NAMALWA (cell line): ENCODE measurements at places on chromosomes 11 and 22.

DNA sequence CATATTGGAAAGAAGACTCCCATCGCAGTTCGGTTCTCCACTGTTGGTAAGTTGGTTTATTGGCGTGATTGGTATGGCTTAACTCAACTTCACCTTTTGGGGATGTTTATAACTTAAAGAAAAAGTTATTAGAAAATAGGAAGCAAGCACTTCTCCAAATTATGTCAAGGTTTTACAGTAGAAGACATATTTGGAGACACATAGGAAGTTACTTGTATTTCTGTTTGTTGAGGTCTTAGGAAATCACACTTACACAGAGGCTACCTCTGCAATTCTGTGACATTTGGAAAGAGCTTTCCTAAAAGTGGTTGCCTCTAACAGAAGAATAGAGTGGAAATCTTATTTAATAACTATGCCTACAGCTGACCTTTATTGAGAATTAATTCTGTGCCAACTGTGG lies 12.3 kb downstream of the CAT start:
- DNase-seq = no peak

GRCh38 chr11:69682681-69683326 lies 7.7 kb upstream of the LTO1 start:
- no peak for DNase-seq

DNA sequence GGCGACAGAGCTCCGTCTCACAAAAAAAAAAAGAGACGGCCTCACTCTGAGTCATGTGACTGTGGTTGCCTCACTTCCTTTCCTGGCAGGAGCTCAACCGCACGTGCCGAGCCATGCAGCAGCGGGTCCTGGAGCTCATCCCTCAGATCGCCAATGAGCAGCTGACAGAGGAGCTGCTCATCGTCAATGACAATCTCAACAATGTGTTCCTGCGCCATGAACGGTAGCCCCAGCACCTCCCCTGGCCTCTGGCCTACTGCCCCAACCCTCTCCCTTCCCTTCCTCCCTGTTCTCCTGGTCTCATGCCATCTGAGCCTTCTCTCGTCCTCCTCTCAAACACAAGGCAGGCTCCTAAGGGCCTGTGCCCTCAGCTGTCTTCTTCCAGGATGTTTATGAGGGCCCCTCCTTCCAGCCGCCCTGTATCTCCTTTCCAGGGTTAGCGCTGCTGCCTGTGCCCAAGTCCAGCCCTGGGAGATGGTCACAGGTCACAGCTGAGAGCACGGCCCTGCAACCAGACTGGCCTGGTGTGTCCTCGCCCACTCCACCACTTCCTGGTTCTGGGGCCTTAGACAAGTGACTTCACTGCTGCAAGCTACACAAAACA lies 30.7 kb downstream of the TOM1 start:
- DNase-seq = peak; percentile 63

DNA sequence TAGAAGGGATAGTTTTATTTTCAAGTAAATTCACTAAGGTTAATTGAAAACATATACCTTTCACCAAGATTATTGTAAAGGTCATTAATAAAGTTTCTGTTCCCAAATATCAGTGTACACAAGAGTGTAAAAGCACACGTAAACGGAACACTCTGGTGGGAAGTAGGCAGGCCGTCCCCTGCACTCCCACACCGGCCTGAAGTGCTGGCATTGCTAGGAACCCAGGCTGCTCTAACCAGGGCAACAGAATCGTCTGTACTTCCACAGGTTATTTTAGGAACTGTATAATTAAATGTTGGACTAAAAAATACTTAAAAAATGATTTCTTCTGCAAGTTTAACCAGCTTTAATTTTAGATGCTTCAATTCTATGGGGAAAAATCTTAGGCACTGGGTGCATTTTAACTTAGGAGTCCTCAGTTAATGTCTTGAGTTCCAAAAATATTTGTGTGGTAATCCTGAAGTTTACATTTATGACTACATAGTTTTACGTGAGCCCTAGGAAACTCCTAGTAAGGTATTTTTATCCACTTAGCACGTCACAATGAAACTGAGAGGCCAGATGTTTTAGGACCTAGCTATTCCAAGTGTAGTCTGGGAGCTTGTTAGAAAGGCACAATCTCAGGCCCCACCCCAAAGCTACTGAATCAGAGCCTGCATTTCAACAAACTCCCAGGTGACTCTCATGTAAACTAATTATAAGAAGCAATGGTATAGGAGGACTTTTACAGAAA lies 31.2 kb downstream of the KMT5B start:
- no peak for DNase-seq

GRCh38 chr11:15159085-15159484 lies 44.4 kb downstream of the INSC start:
- peak; percentile 51 for DNase-seq

- DNase-seq = no peak
Measured at GRCh38 chr11:11070976-11071375, 213.1 kb upstream of the ZBED5 start.

GRCh38 chr11:109371444-109372176 lies 50.4 kb upstream of the C11orf87 start:
- DNase-seq = no peak

DNA sequence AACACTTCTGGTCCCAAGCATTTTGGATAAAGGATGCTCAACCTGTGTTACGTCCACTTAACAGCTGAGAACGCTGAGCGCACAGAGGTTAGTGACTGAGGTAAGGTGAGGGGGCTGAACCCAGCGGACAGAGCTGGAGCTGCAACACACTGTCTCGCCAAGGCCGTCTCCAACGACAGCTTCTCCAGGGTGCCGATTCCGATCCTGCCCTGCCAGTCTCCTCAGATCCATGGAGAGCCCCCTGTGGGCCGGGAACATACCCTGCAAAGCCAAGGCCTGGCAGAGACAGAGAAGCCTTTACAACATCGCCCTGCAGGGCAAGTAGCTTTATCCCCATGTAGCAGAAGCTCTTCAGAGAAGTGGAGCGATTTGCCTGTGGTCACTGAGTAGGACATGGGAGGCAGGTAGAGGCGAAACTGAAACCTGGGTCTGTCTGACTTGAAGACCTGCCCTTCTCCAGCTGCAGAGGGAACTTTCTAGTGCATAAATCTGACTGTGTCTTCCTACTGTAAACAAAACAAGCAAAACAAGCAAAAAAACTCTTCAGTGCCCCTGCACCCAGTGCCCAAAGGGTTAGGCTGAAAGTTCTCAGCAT lies 72.8 kb downstream of the SCUBE1 start:
- DNase-seq = peak; percentile 24

GRCh38 chr11:123448823-123449222 lies 18.8 kb downstream of the GRAMD1B start:
- DNase-seq = no peak

DNA sequence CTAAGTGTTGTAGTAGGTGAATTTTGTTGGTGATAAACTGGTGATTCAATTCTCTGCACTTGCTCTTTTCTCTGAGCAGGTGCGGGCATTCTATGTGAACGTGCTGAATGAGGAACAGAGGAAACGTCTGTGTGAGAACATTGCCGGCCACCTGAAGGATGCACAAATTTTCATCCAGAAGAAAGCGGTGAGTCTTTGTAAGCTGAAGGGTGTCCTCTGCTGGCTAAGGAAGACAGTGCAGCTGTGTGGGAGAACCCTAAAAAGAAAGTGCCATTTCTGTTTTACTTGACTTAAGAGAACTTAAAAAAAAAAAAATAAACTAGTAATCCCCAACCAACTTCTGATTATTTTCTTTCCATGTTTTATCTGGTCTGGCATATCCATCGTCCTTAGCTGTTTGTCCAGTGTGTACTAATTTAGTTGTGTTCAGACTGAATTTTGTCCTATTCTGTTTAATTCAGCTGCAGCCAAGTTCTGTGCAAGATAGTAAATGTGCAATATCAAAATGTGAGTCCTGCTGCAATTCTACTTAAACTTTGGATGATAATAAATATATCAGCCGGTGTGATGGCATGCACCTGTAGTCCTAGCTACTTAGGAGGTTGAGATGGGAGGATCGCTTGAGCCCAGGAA lies 29.6 kb downstream of the CAT start:
- peak; percentile 73 for DNase-seq

DNA sequence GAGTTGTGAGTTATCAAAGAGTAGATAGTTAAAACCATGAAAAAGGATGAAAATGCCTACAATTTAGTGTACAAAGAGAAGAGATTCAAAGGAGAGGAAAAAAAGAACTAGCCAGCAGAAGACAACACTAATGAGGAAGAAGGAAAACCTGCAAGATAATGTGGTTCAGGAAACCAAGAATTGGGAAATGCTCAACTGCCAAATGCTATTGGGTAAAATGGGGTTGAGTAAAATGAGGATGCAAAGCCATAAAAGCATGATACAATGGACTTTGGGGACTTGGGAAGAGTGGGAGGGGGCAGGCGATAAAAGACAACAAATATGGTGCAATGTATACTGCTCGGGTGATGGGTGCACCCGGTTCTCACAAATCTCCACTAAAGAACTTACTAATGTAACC lies 7.6 kb upstream of the OR52K2 start:
- no peak for DNase-seq

- DNase-seq = no peak
Measured at GRCh38 chr11:115724666-115725065, 220.5 kb upstream of the CADM1 start.

GRCh38 chr11:6251990-6252473 lies 7.6 kb upstream of the CCKBR start:
- DNase-seq = no peak

DNA sequence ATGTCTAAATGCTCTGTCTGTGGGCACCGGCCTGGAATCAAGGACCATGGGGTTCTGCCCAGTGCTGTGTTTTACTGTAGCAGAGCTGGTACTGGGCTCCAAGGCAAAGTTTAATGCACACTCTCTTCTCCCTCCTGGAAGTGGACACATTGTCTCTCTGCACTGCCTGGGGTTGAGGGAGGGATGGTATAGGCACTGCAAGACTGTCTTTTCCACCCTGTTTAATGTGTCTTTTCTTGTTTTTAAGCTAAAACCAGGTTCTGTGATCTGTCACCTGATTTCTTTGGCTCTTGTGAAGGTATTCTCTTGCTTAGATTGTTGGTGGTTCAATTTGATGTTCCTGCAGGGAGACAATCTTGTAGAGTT lies 109.3 kb upstream of the SERPIND1 start:
- no peak for DNase-seq

GRCh38 chr11:69854713-69855112 lies 35.5 kb upstream of the FGF3 start:
- DNase-seq = no peak

DNA sequence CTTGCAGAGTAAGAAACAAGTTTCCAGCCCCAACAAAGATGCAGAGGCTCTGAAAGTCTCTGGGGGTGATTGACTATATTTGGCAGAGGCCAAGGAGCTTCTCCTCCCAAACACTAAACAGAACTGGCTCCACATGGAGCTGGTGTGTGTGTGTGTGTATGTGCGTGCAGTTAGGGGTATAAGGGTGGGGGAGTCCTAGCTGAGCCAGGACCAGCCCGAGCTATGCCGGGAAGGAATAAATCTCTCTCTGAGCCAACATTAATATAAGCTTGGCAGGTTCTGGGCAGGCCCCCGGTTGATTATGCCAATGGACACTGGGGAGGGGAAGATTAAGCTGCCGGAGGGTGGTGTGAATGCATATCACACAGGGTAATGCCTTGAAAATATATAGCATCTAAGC lies 324.2 kb downstream of the MIAT start:
- DNase-seq = no peak

GRCh38 chr11:116422956-116423600 lies 349.7 kb downstream of the BUD13 start:
- DNase-seq = no peak

- peak; percentile 34 for DNase-seq
Measured at GRCh38 chr11:25441421-25441820, 890.5 kb upstream of the ANO3 start.

- DNase-seq = peak; percentile 23
Measured at GRCh38 chr11:3796801-3797328, 489 bp downstream of the NUP98 start.

DNA sequence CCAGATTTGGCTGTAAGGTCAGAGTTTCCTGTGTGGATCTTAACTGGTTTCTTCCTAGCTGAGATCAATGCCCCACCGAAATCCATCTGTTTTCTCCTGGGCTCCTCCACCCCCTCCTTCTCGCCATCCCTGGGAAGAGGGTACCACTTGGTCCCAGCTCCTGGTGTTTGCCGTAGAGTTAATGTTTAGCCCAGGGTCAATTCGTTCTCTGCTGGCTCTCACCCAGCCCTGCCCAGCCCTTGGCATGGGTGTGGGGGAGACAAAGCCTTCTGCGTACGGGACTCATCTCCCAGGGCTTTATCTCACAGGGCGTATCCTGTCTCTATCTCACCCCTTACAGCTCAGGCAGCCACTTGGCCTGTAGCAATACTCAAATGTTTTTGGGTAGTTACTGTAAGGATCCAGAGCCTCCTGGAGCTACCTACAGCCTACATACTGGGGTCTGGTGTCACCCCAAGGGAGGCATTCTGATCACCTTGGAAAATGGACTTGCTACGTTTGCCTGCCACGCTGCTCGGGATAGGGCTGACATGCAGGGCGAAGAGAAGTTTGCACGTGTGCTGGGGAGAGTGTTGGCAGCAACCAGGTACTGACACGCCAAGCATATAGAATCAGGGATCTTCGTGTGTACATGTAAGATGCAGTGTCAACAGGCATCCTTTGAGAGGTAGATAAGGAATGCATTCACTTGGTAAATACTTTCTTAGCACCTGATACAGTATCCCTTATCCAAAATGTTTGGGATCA lies 66.1 kb downstream of the SCN3B start:
- DNase-seq = no peak

DNA sequence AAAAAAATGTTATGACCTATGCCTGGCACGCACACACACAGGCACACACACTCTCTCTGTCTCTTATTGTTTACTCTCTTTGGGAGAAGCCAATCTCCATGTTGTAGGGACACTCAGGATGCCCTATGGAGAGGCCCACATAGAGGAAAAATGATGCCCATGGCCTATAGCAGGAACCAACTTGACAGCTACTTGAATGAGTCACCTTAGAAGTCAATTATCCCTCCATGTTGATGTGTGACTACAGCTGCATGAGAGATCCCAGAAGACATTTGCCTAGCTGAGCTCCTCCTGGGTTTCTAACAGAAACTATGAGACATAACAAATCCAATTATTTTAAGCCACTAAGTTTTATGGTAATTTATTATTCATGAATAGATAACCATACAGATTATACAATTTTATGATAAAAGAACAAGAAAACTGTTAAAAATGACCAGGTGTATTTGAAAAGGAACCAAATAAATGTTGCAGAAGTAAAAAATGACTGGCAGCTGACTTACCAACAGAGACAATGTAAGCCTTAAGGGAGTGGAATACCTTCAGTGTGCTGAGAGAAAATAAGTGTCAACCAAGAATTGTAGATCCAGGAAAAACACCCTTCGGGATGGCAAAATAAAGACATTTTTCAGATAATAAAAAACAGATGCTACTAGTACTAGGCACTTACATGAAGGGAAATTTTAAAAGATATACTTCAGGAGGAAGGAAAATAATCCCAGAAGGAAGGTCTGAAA lies 403.7 kb upstream of the SYN3 start:
- DNase-seq = no peak

DNA sequence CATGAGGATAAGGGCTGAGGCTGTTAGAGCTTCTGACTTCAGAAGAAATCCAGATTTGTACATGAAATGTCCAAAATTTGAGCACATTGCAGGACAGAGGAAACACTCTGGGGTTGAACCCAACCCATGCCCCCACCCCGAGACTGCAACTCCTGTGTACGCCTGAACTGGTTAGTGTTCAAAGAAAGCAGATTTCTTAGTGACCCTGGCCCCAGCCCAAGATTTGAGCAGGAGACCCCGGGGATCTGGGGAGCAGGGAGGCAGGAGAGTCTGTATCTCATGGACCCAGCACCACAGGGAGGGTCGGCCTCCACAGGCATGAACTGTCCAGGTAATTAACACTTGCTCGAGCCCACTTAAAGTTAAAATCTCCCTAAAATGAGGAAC lies 69.3 kb upstream of the WNT7B start:
- DNase-seq = no peak
